ENCODE measurements at places on chromosomes 12 and 14. TPM values are rescaled to one million over a fixed set of nuclear protein-coding genes. Genes with fewer than 3 reads are reported as not detected.

GRCh38 chr14:103483600-103483999 lies 39.0 kb downstream of the CKB start:
- peaks cover 28% of the 10 kb centered on the region for H3K36me3 ChIP-seq
- no peaks in the 10 kb centered on the region for H3K27me3 ChIP-seq
- H3K27ac ChIP-seq = no peak overlapping the region
- no peak for DNase-seq

Gene DAO
- not detected for total RNA-seq

GRCh38 chr12:80679346-80680131 lies 27.9 kb upstream of the MYF6 start:
- H3K4me1 ChIP-seq = no peaks in the 10 kb centered on the region
- H3K36me3 ChIP-seq = no peaks in the 10 kb centered on the region
- no peak overlapping the region for H3K27ac ChIP-seq
- DNase-seq = no peak

DNA sequence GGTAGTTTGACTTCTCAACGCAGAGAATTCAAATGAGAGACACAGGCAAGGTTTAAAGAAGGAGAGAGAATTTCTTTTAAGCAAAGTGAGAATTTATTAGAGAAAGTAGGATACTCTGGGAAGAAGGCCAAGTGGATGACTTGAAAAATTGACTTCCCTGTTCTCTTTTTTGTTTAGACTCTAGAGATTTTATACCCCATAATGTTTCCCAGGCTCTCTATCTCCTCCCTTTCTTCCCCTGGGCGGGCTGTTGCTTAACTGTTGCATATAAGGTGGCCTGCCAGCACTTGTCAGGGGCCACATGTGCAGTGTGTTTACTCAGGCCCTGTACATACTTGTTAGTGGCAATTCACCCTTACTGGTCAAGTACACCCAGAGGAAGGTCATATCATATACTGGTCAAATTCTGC lies 403.7 kb downstream of the SLC6A15 start:
- H3K4me3 ChIP-seq = no peak overlapping the region
- H3K36me3 ChIP-seq = no peaks in the 10 kb centered on the region
- no peak overlapping the region for H3K27ac ChIP-seq

Gene SERPINA4
- not detected for total RNA-seq

Gene PTPRQ
- not detected for total RNA-seq

- no peak for DNase-seq
- no peaks in the 10 kb centered on the region for H3K27me3 ChIP-seq
- H3K36me3 ChIP-seq = no peaks in the 10 kb centered on the region
Measured at GRCh38 chr12:78037707-78038106, 207.0 kb downstream of the NAV3 start.

DNA sequence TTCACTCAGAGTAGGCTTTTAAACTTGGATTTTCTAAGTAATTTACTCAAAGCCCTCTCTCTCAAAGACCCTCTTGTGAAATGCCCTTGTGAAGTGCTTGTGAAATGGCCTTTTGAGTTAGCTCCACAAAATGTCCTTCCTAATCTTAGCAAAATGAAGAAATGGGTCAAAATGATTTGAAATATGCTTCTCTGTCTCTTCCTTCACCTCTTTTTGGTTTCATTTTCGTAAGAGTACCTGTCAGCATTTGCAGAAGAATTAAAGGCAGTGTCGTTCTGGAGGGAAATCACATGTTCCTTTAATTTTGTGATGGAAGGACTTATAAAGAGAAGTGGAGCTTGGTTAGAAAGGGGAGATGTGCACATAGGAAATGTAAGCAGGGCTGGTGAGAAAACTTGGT lies 93.7 kb downstream of the HMGA2 start:
- no peak overlapping the region for H3K27ac ChIP-seq
- H3K4me3 ChIP-seq = no peak overlapping the region
- H3K4me1 ChIP-seq = peaks cover 2% of the 10 kb centered on the region

All from activated CD4-positive, alpha-beta memory T cell treated with anti-CD3 and anti-CD28 coated beads, Interleukin-2, amount 10 ng/mL, durations not matched to agents 7 days and 5 days (primary cell).